Right hindlimb (tissue), 1 donor: ENCODE measurements at places on chromosomes 5 and 9.
A peak's percentile ranks its signal among the peaks of the same experiment; 100 is the strongest.

GRCh38 chr9:109086221-109086620, 33.5 kb downstream of the TMEM245 start:
- no peak for DNase-seq

DNA sequence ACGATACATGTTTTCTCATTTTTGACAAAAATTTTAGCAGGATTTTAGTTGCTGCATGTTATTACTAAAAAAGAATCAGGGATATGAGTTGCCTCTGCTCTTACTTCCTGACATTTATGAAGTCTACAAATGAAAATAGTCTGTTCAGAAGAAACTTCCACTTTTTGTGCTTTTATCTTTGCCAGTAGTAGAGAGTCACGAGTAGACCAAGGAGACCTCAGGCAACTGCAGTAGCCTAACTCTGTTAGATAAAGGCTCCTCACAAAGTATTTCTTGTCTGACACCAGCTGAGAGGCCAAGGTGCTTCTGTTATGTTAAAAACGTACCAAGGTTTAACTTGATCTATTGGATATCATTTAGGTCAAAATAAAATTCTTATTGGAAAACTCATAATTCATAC, 333.9 kb downstream of the NR2F1-AS1 start:
- no peak for DNase-seq

DNA sequence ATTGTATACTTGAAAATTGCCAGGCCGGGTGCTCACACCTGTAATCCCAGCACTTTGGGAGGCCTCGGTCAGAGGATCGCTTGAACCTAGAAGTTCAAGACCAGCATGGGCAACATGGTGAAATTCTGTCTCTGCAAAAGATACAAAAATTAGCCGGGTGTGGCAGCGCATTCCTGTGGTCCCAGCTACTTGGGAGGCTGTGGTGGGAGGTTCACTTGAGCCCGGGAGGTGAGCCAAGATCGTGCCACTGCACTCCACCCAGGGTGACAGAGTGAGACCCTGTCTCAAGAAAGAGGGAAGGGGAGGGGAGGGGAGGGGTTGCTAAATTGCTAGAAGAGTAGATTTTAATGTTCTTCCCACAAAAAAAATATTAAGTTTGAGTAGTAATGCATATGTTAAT, 53.2 kb downstream of the FNBP1 start:
- DNase-seq = peak; percentile 30

- no peak for DNase-seq
Observed at GRCh38 chr5:11110128-11110527, 349.1 kb upstream of the DAP start.

DNA sequence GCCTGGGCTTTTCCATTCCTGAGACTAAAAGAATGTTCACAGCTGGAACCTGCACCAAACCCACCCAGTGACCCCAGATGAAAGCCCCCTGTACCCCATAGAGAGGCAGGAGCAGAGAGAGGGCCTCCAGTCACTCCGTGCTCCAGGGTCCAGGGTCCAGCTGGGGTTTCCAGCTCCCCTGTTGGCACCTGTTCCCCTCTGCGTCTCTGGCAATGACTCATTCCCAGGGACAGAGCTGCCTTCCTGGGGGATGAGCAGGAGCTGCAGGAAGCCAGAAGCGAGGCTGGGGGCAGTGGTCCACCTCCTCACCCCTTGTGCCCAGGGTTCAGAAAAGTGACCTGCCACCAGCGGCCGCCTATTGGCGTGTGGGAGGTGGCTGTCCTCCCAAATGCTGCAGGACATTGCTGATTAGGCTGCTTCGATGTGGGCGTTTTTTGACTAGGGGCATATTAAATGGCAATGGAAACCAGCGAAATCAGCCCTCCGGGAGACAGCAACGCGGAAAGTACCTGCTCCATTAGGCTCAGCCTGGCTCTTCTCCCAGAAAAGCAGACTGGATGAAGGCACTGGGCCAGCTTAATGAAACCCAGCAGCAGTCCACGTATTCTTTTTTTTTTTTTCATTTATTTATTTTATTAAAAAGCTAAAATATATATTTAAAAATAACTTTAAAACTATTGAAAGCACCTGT, 97.4 kb downstream of the DAP start:
- DNase-seq = peak; percentile 66

GRCh38 chr5:92863666-92864065, 717.4 kb downstream of the NR2F1-AS1 start:
- DNase-seq = no peak

DNA sequence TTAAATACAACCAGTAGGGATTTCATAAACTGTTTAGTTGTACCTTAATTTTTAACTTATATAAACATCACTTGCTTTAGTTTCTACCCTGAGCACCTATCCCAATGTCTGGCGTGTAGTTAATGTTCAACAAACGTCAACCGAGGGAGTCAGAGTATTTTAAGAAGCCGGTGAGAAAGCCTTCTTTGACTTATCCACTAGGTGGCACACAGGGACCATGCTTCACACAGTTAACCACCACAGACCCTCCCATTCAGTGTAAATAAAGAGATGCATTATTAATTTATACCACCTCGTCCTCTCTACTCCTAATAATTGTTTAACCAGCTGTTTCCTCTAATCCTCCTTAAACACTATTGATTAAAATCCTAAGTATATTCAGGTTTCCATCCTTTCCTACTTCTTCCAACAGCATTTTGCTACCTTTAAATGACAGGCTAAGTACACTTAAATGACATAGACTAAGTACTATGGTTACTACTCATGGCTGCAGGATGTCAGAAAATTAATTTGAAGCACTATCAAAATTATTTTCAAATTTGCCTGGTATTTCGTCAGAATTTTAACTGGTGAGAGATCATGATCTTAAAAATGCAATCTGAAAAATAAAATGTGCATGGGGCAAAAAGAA, 2.3 kb downstream of the HAPLN1 start:
- peak; percentile 51 for DNase-seq

DNA sequence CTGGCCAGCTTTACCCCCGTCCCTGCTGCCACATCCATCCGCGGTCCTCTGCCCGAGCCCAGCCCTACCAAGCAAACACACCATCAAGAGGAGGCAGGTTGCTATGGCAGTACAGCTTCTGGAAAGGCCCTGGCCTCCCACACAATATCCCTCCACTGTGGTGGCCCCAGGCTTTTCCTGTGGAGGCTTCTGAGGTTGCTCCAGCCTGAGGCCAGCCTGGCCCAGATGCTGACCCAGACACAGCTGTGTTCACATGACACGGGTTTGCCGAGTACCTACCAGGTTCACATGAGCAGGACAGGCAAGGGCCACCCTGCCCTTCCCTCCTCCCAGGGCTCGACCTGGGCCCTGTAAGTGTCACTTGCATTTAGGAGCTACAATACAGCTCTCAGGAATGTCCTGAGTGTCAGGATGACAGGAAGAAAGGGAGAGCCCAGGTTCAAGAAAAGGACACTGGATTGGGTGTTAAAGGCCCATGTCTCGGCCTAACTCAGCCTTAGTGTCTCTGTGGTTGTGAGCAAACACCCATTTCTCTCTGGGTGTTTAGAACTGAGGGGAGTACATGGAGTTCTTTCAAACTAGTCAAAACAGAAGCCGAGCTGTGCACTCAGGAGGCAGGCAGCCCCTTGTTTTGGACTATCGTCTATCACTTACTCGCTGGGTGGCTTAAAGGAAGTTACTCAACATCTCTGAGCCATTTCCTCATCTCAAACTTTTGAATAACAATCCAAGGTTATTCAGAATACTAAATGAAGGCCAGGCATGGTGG, 40.2 kb downstream of the NAIF1 start:
- no peak for DNase-seq

DNA sequence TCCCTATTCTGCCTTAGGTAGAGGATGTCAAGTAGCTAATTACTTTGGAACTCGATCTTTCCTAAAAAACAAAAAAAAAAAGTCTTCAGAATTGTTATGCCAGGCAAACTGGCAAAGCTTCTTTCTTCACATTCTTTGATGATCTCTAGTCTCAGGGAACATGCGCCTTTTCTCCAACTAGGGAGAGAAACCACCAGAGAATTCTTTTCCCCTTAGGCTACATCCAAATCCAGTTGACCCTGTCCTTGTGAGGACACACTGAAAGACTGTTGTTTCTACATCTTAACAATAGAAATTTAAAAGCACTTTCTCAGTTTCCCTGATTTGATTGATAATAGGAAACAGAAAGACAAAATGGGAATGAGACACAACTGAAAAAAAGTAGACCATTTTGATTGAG, 94.7 kb upstream of the ITGA2 start:
- DNase-seq = no peak

DNA sequence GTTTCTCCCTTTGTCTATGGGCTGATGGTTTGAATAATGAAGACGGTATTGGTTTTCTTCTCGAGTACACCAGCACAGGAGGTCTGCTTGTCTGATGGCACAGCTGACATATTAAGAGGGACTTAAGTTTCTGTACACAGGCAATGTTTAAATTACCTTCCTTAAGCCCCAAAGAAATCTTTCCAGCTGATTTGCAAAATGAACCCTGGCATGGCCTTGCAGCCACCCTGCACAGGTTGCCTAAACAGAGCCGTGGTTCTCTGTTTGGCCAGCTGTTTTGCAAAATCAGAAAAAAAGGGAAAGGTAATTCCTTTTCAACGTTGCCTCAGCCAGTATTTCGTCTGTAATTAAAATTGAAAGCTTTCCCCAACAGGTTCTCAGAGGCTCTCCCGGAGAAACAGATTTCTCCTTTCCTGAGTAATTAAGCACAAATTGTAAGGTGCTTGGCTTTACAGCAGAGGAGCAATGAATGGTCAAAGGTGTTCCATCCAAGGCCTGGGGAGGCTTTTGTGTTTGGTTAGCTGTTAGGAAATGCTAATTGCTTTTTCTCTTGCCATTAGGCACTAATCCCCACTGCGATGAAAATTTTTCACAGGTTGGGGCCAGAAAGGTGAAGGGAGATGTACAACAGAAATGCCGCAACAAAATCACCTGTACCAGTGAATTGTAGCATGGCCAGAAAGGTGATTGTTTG, 138.9 kb downstream of the RASEF start:
- DNase-seq = no peak

- no peak for DNase-seq
Observed at GRCh38 chr9:27701016-27701415, 127.7 kb upstream of the C9orf72 start.

DNA sequence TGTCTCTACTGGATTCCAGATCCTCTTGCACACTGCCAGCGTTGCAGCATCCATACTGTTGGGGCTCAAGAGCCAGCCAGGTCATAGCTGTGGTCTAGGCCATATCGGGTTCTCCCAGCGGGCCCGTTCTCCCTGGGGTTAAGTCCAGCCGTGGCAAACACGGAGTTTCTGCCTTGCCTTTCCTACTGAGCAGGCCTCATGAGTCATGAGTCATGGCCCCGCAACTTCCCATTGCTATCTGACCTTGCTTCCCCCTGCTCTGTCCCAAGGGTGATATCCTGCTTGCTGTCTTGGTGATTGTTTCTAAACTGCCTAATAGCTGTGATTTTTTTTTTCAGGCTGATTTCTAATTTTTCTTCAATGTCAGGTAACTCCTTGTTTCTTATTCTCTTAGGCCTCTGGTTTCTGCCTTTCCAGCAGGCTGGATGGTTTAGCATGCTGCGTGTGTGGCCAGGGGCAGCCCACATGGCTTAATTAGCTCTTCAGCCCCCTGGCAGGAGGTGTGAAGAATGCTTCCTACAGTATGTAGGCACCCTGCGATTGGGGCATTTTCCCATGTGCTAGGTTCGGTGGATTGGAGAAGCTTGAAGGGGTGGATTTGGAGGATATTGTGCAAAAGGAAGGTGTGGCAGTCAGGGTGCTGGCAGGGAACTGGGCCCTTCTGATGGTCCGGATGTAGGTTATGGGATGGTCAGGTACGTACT, 18.7 kb downstream of the DAPK1 start:
- no peak for DNase-seq

DNA sequence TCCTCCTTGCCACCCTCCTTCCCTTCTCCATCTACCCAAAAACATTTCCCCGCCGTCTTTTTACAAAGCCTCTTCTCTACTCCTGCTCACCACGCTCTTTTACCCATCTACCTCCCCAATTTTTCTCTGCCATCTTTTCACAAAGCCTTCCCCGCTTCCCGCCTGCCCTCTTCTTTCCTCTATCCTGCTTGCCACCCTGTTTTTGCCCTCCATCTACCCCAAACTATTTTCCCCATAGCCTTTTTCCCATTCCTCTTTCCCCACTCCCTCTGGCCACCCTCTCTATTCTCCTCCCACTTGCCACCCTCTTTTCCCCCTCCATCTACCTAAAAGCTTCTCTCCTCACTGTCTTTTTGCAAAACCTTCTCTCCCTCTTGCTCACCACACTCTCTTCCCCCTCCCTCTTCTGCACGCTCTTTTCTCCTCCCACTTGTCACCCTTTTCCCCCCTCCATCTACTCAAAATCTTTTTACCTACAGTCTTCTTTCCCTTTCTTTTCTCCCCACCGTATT, 19.4 kb upstream of the TRIM52 start:
- no peak for DNase-seq

DNA sequence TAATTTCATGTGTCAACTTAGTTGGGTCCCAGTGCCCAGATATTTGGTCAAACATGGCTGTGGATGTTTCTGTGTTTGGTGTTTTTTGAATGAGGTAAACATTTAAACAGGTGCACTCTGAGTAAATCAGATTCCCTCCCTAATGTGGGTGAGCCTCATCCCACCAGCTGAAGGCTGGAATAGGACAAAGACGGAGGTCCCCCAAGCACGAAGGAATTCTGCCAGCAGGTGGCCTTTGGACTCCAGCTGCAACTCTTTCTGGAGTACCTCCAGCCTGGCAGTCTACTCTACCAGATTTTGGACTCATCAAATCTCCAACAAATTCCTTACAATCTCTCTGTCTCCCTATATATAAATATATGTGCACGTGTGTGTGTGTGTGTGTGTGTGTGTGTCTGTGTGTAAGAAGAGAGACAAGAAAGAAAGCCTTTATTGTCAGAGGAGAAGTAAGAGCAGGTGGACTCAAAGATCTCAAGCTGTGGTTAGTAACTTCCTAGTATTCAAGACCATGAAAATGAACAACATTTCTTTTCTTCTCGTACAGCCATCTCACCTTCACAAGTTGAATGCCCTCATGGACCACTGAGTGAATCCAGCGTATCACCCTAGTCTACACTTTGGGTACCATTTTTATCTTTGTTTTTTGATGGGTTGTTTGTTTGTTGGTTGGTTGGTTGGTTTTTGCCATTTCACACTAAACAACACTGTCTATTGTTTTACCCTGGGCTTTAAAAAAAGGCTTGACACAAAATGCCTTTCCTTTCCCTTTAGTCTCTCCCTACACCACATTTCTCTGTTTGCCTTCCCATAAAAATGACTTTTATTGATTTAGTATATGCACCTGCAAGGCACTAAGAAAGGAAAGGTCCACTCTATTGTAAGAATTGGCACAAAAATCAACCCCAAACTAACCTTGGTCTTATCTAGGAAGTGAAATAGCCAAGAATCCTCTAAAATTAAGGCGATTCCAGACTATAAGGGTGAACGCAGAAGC, 118.7 kb downstream of the TENT4A start:
- no peak for DNase-seq
